NCI-H1417 treated with DMSO at 0.1 percent for 48 hours (cell line): ENCODE measurements at places on chromosomes 12 and 14.

- no peak for DNase-seq
Measured at GRCh38 chr12:23093488-23093887, 468.5 kb downstream of the ETNK1 start.

DNA sequence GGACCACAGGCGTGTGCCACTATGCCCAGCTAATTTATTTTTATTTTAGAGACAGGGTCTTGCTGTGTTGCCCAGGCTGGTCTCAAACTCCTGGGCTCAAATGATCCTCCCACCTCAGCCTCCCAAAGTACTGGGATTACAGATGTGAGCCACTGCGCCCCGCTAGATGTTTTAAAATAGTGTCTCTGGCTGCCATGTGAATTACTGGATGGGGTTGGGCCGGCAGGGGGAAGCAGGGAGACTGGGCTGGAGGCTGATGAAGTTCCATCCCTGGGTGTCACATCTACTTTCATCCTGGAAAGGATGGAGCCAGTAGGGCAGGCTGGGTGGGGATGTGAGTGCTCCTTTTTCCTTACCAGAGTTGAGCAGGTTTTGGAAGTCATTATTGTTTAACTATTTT, 46.1 kb downstream of the DNAH10 start:
- no peak for DNase-seq

GRCh38 chr12:2338381-2338780, 285.6 kb downstream of the CACNA1C start:
- DNase-seq = no peak

DNA sequence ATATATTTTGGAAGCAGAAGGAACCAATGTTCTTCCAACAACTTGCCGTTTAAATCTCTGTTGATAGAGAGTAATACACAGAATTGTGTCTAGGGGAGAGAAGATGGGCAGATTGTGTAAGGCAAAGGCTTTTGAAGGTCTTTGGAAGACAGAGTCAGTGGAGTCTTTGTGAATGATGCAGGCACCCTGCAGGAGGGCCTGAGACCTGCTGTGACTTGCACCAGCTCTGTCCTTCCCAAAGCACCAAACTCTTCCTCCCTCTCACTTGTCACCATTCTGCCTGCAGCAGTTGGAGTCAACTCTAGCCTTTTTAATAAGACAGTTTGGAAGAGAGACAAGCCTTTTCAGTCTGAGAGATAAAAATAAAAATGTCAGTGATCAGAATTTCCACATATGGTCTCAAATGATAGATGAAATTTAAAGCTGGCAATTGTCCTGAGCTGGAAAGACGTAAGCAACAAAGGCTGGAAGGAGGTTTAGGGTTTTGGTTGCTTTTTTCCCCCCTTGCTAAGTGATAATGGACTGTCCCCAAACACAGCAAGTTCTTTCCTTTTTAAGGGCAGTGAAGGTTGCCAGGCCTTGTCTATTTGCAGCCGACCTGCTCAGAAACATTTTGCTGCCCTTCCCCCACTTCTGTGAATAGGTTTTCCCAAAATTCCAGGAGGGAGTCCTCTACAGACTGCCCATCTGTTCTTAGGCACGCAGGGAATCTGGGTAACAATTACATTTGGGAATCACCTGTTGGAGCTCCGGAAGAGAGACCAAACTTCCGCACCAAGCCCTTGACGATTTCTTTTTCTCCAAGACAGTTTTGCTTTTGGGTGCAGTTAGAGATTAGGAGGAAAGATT, 103.0 kb upstream of the NTF3 start:
- no peak for DNase-seq

GRCh38 chr12:76627346-76628135, 68.0 kb upstream of the OSBPL8 start:
- DNase-seq = no peak

- no peak for DNase-seq
Measured at GRCh38 chr14:103630364-103631108, 1.5 kb downstream of the KLC1 start.

DNA sequence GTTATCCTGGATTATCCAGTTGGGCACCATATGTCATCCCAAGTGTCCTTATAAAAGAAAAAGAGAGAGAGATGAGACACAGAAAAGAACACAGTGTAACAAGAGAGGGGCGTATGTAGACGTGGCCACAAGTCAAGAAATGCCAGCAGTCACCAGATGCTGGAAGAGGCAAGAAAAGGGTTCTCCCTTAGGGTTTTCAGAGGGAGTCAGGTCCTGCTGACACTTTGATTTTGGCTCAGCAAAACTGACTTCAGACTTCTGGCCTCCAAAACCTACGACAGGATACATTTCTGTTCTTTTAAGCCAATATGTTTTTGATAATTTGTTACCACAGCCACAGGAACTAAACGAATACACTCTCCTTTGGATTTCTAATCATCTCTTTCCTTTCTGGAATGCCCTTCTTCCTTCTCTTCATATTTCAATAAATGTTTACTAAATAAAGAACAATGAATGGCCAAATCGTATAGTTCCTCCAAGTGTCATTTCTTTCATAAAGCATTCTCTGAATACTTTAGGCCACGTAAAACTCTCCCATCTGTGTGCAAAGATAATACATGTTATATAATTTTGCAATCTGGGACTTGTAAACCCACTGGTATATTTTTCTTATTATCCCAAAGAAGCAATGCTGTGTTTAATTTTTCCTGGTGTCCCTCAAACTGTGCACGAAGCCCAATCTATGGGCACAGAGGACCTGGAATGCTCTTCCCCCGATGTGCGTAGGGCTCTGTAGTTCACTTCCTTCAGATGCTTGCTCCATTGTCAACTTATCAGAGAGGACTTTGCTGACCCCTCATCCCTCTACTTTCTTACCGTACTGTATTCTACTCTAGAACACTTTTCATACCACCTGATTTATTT, 303.6 kb downstream of the CEP128 start:
- DNase-seq = no peak

DNA sequence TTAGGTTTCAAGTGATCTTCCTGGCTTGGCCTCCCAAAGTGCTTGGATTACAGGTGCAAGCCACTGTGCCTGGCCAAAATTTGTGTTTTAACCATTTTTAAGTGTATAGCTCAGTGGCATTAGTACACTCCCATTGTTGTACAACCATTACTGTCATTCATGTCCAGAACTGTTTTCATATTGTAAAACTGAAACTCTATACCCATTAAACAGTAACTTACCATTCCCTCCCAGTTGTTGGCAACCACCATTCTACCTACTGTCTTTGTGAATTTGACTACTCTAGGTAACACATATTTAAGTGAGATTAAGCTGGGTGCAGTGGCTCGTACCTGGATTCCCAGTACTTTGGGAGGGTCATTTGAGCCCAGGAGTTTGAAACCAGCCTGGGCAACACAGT, 67.3 kb upstream of the KCNH3 start:
- DNase-seq = no peak

DNA sequence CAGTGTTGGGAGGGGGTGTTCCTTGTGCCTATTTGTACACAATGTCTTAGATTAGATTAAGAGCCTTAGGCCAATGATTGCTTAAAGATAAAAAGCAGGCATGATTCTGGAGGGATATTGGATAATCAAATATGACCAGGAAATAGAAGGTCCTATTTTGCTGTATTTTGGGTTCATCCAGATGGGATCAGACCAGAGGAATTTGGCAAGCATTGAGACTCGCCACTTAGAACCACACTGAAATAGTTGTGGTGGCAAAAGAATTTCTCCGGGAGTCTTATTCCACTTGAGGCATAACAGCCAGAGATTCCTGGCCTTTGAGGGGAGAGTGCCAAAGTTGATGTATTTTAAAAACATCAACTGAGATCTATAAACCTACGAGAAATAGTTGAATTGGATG, 327.2 kb downstream of the RAD51B start:
- no peak for DNase-seq

DNA sequence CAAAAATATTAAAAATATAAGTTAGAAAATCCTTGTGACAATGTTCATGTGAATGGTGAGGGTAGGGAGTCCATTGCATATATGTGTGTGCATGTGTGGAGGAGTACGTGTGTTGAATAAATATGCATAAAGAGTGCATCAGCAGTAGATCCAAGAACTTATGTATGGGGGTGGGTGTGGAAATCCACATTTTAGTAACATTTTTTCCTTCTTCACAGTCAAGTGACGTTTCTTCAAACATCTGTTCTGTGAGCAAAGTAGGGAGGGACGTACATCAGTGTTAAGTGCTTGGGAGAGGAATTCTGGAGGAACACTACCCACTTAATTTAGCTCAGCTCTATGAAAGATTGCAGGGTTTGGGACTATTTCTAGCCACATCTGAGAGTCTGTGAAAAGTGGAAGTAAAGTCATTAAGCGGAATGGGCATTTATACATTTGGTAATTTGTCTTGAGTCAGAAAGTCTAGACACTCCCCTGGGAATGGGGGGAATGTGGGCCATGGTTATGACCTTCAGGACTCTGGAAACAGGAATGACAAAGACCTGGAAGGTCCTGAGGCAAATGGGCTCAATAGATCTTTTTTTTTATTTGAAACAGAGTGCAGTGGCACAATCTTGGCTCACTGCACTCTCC, 156.4 kb upstream of the PLXNC1 start:
- DNase-seq = no peak

DNA sequence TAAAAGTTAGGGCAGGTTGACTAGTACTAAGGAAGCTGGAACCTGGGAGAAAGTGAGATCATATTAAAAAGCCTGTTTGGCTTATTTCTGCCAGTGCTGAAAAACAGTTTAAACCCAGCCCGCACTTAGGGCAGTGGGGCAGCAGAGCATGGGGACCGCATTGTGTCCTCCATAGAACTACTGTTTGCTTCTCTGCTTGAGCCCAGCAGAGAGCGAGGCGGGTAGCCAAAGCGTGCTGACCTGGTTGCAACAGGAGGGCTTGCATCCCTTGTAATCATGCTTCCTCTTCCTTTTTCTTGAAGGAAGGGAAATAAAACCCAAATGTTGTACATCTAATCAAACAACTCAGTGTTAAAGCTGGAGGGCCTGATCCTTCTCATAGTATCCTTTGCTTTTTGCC, 82.5 kb upstream of the HOXC13 start:
- no peak for DNase-seq

GRCh38 chr12:92041742-92042141, 103.9 kb downstream of the BTG1 start:
- DNase-seq = no peak

- no peak for DNase-seq
Measured at GRCh38 chr14:75881994-75882393, 99.8 kb downstream of the TGFB3 start.

- DNase-seq = no peak
Measured at GRCh38 chr14:76653875-76654572, 107.2 kb upstream of the VASH1 start.

GRCh38 chr12:1553987-1554982, 40.1 kb downstream of the FBXL14 start:
- no peak for DNase-seq

DNA sequence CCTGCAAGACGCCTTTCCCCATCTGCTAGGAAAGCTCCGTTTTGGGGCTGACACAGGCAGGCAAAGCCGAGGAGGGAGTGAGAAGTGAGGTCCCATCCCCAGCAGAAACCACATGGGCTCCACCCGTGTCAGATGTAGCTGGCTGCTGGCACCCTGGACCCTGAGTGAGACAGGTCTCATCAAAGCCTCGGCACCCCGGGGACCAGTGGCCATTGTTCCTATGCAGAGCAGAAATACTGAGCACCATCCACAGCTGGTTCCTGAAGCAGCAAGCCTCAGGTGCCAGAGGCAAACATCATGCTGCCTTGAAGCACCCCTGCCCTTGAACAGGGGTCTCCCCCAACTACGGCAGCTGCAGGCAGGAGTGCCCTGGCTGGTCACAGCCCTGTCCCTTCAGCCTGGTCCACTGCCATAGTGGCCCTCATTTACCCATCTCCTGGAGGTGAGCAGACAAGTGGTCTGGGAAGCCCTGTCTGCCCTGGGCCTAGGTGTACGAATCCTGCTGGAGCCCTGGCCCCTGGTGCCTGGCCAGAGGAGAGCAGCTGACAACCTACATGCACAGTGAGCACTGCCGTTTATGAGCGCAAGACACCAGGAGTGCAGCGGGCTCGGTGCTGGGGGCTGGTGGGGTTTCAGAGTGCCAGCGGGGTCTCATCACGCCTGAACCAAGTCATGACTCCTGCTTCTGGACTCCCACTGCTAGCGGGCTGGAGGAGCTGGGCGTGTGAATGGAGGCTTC, 289.8 kb upstream of the RTL1 start:
- no peak for DNase-seq

- DNase-seq = no peak
Measured at GRCh38 chr14:90579088-90579487, 182.3 kb downstream of the CALM1 start.

DNA sequence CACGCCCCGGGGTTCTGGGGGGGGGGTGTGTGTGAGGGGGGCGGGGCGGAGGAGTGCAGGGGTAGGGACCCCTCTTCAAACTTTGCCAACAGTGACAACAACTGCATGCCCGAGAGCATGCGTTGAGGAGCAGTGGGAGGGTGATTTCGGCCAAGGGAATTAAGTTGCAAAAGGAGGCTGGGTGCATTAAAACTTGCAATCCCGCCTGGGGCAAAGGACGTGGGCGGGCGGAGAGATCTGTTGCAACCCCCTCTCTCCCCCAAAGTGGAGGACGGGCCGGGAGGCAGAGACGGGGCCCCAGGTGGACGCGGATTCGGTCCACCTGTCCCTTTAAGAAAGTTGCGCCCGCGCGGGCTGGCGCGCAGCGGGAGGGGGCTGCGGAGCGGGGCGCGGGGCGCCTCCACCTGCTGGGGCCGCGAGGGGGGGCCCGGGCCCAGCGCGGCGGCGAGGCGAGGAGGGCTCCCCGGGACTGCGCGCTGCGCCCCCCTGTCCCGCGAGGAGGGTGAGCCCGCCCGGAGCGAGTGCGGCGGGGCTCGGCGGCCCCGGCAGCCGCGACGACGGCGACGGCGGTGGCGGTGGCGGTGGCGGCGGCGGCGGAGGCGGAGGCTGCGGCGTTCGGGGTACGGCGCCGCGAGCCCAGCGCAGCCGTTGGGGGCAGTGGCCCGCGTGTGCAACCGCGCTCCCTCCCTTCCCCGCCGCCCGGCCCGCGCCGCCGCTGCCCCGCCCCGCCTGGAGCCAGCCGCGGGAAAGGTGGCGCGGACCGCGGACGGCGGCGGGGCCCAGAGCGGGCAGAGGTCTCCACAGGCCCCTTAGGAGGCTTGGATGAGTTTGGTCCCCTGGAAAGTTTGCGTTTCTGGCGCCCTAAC, 530 bp upstream of the FOXN4 start:
- no peak for DNase-seq

DNA sequence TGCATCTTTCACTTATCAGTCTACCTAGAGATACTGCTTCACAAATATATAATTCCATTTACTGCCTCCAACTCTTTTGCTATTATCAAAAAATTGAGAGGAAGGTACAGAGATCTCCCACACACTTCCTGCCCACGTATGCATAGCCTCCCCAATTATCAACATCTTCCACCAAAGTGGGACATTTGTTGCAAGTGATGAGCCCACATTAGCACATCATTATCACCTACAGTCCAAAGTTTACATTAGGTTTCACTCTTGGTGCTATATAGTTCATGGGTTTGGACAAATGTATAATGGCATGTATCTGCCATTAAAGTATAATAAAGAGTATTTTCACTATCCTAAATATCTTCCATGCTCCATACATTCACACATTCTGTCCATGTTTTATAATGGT, 66.3 kb downstream of the SLC2A13 start:
- no peak for DNase-seq

- DNase-seq = no peak
Measured at GRCh38 chr12:126993898-126994297, 1273.1 kb upstream of the TMEM132C start.
